Fibroblast of lung (primary cell): ENCODE measurements at places on chromosomes 3 and 15.

DNA sequence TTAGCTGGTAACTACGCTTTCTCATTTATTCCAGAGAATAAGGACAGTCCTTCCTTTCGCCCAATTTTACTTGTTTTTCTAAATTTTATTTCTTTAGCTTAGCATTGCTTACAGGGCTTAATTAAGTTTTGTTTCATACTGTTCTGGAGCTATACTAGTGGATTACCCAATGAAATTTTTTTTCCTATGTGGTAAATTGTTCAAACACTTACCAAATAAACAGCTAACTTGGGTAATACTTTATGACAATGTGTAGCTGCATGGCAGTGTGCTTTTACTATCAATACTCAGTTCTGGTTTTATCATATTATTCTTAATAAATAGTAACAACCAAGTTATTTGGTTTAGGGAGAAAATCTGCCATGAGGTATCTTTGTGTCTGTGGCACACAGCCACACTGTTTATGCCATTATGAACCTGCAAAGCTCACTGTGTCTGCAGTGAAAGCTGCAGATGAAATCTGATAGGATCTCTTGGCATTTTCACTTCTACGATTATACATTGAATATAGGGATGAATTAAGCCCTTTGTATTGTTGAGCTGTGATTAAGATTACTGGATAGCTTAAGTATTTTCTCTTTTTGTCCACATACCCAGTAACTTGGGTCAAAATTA lies 37.2 kb downstream of the UBE2E2 start:
- DNase-seq, result peak; percentile 24

- peak; percentile 69 for DNase-seq
These were observed 49.4 kb upstream of the SYNPR start for GRCh38 chr3:63228677-63229076.

DNA sequence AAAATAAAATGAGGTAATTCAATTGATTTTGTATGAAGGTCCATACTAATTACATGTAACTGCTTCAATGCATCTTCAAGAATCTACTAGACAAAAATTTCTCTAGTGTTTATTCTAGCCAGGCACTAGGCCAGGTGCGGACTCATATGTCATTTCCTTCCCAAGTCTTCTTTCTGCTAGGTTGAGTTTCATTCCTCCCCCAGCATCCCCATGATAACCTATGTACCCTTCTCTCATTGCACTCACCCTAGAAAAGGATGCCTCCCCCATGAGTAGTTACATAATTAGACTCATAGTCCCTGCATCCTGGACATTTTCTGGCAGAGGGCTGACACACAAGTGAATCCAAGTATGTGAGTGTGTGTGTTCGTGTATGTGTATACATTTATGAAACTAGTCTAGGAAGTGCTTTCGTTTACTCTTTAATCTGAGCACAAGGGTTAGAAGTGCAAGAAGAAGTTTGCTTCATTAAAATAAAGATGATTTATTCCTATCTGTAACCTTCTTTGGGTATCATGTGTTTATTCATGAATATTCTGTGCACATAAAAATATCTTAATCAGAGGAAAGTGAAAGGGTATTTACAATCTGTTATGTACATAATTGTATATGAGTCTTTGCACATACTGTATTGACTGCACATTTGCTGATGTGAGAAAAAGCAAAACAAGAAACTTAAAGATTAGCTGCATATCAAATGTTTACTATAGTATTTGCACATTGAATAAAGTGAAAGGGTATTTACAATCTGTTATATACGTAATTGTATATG lies 585.6 kb upstream of the ZNF717 start:
- peak; percentile 2 for DNase-seq

DNA sequence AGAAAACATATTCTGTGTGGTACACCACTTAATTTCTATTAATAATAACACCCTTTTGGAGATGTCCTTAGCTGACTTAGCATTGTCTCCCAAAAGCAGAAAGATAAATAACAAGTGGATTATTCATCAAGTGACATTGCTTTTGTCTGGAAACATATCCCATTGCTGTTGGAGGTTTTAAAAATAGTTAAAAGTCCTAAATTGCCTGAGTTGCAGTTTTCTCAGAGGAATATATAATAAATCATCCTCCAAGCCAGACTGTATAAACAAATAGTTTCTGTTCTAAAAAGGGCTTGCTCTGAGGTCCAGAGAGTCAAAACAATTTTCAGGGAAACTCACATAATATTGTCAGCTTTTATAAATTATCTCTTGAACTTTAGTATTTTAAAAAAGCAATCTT lies 60.4 kb upstream of the CD96 start:
- peak; percentile 1 for DNase-seq

- DNase-seq, result peak; percentile 19
These were observed 2.1 kb downstream of the ACVR2B start for GRCh38 chr3:38455639-38456430.

DNA sequence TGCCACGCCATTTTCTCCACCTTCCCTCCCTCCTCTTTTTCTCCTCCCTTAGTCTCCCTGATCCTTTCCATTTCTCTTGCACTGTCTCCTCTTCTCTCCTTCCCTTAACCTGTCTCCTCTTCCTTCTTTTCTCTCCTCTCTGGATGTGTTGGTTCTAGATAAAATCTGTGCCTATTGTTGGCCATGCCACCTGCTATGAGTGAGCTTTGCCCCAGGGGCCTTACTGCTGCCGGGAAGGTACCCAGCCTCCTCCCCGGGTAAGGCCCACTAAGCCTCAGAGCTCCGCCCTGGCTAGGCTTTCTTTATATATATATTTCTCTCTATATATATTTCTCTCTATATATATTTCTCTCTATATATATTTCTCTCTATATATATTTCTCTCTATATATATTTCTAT lies 14.7 kb downstream of the GPD1L start:
- no peak for DNase-seq

- no peak for DNase-seq
These were observed 12.0 kb downstream of the PIERCE2 start for GRCh38 chr15:55420171-55420866.

DNA sequence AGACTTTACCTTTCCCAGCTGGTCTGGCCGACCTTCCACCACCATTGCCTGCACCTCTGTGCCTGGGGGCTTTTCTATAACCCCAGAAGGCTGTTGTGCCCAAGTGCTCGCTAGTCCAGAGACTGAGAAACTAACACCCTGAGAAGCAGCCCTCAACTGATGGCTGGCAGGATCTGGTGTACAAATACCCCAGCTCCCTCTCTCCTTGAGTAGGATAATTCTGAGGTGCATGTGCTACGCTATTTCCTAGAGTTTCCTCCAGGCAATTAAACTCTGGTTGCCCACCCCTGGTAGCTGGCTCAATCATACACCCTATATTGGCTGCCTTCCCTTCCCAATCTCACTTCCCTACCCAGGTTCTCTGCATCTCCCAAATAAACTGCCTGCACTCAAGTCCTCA lies 11.5 kb upstream of the SLC6A1 start:
- no peak for DNase-seq

GRCh38 chr3:55654123-55654760 lies 167.1 kb upstream of the WNT5A start:
- DNase-seq, result no peak
